ENCODE measurements at places on chromosomes 13 and 19. TPM values are rescaled to one million over a fixed set of nuclear protein-coding genes. Genes with fewer than 3 reads are reported as not detected.

SYDE1 gene
- total RNA-seq = 2.1 TPM

FCAR gene
- total RNA-seq = not detected

HNRNPA1L2 gene
- 6.9 TPM for total RNA-seq

SYNE4 gene
- 1.6 TPM for total RNA-seq

SIGLEC7 gene
- total RNA-seq = not detected

PCP2 gene
- 1.7 TPM for total RNA-seq

PODNL1 gene
- 0.25 TPM for total RNA-seq

ZNF846 gene
- total RNA-seq = 5.3 TPM

CTXN1 gene
- 0.47 TPM for total RNA-seq

OR7C2 gene
- not detected for total RNA-seq

CHST8 gene
- total RNA-seq = not detected

ZNF556 gene
- total RNA-seq = not detected
